Lower lobe of right lung (tissue), 2 donors: ENCODE measurements at places on chromosomes 6 and 20.

GRCh38 chr6:105907991-105908390 is 178.1 kb upstream of the PRDM1 start:
- no peak for DNase-seq

DNA sequence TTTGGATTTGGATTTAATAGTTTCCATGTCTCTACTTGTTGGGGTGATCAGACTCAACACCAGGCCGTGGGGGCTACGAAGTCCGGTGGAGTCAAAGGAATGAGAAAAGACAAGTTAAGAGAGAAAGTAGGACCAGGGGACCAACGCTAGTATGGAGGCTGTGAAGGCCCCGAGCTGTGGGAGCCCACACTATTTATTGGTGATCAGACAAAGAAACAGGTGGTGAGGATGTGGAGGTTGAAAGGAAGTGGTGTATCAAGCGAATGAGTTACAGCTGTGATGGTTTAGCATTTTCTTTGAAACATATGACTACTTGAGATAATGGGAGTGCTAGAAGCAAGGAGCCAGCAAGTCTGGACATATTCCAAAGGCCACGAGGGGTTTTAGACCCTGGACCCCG is 62.4 kb downstream of the AKAP7 start:
- DNase-seq, result no peak

GRCh38 chr6:131967948-131968347 is 16.8 kb upstream of the CCN2 start:
- DNase-seq, result no peak

- DNase-seq, result no peak
Observed at GRCh38 chr6:7758456-7758855, 32.6 kb downstream of the BMP6 start.

GRCh38 chr6:148658681-148659430 is 88.0 kb upstream of the UST start:
- DNase-seq, result no peak

- no peak for DNase-seq
Observed at GRCh38 chr6:1297746-1298145, 14.2 kb upstream of the FOXQ1 start.

DNA sequence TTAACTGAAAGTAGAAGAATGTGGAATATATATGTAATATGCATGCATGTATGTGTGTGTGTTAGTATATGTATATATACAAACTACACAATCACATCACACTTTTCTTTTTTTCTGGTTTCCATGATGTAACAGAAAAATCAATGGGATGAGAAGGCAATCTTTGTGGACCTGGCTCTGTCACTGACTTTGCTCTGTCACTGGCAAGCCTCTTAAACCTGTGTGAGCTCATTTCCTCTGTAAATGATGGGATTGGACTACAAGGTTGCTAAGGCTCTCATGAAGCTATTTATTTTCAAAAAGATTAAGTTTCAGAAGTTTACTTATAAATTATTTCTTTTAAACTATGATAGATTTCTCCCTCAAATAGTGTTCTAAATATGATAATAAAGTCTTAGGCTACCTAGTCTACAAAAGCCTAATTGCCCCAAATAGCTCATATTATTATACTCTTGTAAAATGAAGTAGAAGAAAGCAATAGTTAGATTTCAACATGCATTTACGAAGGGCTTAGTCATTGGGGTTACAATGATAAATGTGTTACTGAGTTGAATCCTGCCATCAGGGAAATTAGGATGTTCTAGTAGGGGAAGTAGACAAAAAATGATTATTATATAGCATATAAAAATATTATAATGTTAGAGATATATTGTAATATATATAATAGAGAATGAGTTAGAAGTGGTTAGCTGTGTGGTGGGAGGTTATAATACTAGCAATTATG is 129.3 kb downstream of the AFG1L start:
- no peak for DNase-seq

DNA sequence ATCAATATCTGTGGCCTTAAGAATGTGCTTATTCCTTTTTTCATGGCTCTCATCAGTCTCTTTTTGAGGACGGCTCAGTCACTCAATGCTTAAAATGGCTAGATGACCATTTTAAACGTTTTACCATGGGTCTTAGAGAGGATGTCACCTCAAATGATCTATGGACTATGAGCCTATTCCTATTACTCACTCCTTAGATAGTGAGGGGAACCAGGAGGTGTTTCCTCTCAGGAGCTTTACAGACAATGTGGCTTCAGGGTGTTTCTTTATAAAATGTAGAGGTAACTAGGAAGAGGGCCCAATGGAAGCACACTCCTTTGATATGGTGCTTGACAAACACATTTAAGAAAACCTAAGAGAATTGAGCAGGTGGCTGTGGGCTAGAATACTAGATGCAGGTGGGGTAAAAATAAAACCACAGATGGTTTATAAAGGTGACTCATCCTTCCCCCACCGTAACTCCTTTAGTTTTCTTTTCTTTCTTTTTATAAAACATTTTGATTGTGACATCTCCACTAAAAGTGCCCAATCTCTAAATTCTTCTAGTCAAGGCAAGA is 1.5 kb upstream of the TMEM200A start:
- DNase-seq, result no peak

DNA sequence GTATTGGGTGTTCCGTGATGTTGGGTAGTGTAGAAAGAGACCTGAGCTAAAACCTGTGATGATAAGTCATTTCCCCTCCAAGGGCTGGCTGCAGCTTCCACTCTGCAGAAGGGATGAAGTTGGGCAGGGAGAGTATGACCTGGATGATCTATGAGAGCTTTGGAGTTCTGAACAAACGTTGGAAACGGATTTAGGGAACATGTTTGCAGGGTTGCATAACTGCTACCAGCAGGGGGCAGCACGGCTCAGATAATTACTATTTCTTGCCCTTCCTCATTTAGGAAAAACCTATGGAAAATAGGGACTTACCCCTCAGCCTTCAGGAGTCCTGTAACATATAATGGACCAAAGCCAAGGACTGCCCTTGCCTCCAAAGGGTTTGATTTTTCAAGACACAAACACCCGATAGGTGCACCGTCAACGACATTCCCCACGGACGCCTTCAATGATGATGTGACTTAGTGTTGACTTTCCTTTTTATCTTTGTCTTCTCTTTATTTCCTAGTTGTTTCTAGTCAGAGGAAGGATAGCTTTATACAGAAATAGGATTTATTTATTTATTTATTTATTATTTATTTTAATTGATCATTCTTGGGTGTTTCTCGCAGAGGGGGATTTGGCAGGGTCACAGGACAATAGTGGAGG is 164.9 kb upstream of the SASH1 start:
- peak; percentile 75 for DNase-seq

- DNase-seq, result peak; percentile 99
Observed at GRCh38 chr6:31827286-31828079, at the start of gene HSPA1B. Gene HSPA1B (plus strand): TSS chr6:31827738. CDS start chr6:31827951, 213 bp downstream.

- no peak for DNase-seq
Observed at GRCh38 chr6:34288581-34288980, 39.8 kb upstream of the SMIM29 start.

DNA sequence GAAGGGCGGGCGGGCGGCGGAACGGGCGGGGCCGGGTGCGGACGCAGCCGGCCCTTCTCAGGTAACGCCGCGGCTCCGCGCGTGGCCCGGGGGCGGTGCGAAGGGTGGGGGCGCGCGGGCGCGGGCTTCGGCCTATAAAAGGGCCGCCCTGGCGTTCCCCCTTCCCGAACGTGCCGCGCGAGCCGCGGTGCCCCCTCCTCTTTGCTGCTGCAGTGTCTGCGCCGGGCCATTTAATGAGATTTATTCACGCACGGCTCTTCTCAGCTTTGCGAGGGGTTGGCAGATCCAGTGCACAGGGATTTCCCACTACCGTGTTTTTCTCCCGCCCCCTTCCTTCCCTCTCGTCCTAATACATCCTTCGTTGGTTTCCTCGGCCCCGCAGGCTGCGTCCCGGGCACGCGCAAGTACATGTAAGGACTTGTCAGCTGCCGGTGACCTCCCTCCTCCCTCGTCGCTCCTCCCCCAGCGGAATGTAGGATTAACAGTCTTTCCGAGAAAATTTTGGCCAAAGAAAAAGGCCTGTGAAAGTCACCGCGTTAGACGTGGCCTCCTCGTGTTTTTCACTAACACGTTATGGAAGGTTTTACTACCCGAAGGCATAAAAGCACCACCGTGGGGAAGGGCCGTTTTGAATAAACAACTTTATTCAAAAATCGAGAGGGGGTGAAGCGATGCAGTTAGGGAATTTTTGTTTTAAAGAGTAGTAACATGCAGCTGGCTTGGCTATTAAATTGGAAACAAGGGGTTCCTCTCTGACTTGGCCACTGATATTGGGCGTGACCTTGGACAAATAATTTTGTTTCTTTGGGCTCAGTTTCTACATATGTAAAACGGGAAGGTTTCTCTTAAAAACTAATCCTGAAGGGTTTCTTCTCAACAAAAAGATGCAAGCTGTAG is 966 bp upstream of the REV3L start:
- peak; percentile 96 for DNase-seq

DNA sequence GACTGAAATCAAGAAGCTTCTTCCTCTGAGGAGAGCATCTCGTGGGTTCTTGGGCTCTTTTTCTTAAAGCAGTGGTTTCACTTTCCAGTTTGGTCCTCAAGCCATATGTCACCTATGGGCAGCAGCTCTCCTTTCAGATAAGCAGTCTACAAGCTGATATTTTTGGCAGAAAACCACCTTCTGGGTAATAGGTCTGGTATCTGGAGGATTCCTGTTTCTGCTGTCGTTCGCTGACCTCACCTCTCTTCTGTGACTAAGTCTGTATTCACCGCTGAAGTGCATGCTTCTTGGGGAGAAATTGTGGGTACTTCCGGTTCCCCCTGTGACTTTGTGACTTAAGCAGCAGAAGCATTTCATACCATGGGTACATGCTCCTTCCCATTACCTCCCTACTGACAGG is 193.6 kb downstream of the EDN1 start:
- no peak for DNase-seq

DNA sequence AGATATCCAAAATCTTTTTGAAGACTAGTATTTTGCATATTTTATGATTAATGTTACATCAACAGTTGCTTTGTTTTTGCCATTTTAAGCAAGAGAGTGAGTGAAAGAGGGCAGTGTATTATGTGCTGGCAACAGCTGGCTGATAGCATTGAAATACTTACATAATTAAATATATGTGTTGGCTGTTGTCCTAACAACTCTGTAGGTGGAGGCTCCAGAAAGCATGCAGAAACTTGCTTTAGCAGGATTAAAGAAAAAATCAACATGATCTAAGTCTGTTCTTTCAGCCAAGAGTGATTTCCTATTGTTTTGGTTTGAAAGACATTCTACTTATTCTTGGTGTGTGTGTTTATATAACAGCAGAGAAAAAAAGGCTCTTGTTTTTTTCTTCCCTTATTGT is 127.5 kb downstream of the CDKAL1 start:
- DNase-seq, result no peak

DNA sequence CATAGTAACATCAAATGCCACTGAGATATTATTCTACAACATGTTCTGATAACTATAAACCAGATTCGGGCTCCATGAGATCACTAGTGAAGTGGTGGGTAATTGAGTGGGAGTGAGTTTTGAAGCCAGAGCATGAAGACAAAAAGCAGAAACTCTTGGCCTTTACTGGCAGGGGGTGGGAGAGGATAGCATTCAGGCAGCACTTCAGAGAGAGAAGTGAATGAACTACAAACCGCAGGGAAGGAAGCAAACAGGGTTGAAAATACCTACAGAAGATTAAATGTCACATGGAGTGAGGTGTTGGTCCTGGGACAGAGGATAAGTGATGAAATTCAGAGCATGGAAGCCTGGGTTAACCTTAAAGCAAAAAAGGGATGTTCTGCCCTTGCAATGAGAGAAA is 250.0 kb downstream of the EPM2A start:
- DNase-seq, result no peak

GRCh38 chr20:21182832-21183563 is 57.1 kb downstream of the KIZ start:
- DNase-seq, result no peak

DNA sequence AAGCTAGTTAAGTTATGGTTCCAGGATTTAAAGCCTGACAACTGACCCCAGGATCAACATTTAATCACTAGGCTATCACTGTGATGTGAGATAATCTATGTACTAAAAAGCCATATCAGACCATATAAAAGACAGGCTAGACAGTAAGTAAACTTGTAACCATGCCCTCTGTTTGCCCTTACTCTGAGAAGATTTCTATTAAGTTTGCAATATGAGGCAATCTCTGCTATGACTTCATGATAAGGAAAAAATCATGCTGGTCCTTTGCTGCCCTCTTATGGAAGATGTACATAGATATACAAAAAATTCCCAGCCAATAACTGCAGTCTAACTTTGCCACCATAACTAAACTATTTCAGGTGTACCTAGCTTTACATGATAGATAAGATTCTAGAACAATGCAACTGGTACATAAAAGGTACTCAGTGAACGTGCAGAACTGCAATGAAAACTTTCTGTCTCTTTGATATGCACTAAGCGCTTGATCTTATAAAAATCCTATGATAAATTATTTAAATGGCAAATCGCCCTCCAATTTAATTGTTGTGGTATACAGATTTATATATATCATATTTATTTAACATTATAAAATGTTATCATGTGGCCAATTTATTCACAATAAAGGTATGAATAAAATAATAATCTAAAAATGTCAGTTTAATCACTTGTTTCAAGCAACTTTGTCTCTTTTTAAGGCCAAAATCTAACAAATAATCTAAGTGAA is 70.5 kb downstream of the FAM217A start:
- no peak for DNase-seq

DNA sequence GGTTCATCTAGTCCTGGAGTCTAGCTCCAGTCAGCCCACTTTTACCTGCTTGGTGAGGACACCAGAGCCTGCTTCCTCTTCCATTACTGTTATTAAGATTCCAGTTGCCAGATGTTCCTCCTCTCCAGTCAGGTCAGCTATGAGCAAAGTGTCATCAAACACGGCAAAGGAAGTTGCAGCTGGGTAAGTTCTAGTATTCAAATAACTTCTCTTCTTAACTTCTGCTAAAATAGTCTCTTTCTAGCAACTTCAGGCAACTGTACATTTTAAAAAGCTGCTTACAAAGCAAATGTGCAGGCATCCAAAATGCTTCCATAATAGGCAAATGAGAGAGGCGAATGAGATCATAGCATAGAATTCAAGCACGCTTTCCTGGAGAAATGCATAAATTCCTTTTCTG is 18.4 kb upstream of the MRPS18A start:
- no peak for DNase-seq

DNA sequence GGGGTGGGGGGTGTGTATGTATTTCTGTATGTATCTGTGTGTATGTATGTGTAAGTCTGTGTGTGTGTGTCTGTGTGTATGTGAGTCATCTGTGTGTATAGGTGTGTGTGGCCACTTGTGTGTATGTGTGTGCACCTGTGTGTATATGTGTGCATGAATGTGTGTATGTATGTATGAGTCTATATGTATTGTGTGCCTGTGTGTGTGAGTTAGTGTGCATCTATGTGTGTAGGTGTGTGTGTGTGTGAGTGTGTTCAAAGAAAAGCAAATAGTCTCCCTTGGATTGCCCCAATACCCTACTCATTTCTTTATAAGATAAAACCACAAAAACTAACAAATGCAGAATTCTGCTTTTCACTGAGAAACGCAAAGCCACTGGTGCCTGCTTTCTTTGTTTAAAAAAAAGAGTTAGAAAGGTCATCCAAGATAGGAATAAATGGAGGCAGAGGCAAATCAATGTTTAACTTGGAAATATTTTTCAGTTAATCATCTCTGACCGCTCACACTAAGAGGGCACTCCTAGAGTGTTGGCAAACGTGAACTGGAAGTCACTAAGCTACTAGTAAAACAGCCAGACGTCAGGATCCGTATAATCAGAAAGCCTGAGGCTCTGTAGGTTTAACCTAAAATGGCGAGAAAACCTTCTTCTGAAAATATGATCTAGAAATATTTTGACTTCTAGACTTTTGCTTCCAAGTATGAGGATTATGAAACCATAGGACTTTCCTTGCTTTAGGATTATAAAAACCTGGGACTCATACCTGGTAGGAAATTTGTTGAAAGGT is 37.4 kb upstream of the JAG1 start:
- DNase-seq, result no peak
